Daoy (cell line): ENCODE measurements at places on chromosomes 16 and 17. TPM values are rescaled to one million over a fixed set of nuclear protein-coding genes. Genes with fewer than 3 reads are reported as not detected.

DNA sequence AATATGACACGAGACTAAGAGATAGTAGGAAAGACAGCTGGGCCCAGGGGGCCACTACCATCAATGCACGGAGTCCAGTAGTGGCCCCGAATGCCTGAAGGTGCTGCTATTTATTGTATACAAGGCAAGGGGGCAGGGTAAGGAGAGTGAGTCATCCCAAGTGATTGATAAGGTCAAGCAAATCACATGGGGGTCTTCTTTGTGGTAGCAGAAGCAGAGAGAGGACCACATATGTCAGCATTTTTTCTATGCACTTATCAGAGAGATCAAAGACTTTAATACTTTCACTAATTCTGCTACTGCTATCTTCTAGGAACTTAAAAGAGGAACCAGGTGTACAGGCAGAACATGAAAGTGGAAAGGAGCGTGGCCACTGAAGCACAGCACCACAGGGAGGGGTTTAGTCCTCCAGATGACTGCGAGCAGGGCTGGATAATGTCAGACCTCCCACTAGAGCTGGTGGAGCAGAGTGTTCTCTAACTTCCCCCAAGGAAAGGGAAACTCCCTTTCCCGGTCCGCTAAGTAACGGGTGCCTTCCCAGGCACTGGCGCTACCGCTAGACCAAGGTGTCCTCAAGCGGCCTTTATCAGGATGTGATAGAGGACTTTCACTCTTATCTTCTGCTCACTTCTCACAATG lies 26.4 kb upstream of the ARL4D start:
- DNase-seq: no peak

DNA sequence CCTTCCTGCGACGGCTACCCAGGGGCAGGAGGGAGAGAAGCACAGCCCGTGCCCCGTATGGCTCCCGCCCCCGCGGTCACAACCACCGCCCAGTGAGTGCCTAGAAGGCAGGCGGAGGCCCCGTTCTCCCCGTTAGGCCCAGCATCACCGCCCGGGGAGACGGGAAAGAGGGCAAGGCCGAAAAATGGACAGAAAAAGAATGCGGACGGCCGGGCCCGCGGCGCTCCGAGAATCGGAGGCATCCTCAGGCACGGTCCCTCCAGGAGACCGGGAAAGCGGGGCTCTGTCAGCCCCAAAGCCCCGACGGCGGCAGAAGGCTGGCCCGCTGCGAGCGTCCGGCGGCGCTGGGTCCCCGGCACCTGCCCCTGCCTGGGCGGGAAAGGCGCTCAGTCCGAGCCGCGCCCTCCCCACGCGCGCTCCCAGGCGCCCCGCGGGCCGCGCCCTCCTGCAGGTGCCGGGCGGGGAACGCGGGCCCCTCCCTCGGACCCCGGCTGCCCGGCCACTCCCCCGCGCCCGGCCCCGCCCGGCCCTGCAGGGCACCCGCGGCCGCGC lies 407 bp downstream of the MCRIP1 start:
- peak; percentile 45 for DNase-seq

DNA sequence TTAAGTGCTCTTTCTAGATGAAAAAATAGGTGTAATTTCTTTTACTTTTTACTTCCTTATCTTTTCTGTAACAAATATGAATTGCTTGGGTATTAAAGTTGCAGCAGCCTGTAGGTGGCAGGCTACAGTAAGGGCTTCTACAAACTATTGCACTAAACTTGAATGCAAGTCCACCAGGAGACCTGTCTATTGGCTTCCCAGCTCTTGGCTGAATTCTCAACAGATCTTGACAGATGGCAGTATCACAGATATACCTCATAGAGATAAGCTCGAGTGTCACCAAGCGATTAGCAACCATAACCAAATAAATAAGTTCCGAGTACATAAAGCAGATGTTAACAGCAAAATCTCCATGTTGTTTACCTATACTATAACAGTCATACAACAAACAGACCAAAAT lies 5.9 kb downstream of the BBS2 start:
- DNase-seq: peak; percentile 35

- DNase-seq: peak; percentile 87
Measured at GRCh38 chr17:36920032-36921005, 17.0 kb upstream of the LHX1 start.

GRCh38 chr17:36511216-36511615 lies 23.5 kb downstream of the MYO19 start:
- no peak for DNase-seq

DNA sequence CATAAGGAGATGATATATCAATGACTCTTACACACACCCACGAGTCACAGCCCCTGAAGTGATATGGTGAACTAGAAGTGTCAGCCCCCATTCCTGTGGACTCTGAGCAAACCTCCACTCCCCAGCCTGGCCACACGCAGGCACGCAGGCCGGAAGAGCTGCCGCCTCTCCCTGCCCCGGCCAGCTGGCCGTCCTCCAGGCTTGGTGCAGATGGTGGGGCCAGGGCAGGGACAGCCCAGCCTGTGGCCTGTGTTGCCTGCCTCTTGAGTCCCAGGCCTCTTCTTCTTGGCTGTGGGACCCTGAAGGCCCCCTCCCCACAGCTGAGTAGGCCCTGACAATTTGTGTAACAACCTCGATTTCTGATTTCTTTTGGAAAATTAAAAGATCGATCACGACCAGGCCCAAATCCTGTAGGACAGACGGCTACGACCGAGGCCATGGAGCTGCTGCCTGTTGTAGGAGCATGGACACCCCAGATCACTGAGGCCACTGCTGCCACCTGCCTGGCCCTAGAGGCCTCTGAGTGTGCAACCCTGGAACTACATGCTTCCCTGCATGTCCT lies 10.0 kb upstream of the MPRIP start:
- peak; percentile 93 for DNase-seq

- no peak for DNase-seq
Measured at GRCh38 chr16:983044-984030, 1.8 kb downstream of the SOX8 start.

- DNase-seq: peak; percentile 30
Measured at GRCh38 chr17:73320601-73321264, 8.9 kb upstream of the CDC42EP4 start.

DNA sequence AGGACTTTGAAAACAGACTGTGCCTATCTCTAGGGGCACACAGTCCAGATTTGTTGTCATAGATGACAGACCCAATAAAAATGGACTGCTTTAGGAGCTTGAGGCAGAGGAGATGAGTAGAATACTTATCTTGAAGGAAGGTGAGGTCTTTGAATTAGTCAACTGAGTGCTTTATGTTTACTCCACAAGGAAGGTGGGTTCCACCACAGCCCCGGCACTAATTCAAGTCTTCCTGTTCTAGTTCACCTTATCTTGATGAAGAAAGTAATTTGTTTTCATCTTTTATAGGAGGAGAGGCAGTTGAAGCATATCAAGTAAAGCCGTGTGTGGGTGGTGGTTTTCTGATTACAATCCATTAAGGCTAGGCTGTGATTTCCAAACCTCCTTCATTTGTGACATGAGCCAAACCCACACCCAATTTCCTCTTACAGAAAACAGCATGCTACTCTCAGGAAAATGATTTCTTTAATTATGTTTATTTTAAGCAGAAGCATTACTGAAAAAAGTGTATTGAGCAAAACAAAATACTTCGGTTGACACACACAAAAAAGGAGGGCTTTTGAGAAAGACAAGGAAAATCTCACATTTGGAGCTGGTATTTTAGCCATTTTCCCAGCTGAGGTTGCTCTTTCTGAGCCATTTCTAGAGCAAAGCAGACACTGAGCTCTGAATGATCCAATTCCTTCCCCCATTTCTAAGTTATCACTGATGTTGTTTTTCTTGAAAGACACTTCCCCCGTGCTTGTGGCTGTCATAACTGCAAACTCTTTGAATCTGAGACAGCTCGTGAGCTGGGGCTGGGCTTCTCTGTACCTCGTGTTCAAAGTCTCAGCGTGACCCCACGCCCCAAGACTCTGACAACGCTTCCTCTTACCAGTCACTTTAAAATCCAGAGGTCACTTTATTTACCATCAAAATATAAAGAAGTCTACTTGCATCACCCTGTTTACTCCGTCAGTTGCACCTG lies 35.4 kb downstream of the CDRT15 start:
- DNase-seq: peak; percentile 26

DNA sequence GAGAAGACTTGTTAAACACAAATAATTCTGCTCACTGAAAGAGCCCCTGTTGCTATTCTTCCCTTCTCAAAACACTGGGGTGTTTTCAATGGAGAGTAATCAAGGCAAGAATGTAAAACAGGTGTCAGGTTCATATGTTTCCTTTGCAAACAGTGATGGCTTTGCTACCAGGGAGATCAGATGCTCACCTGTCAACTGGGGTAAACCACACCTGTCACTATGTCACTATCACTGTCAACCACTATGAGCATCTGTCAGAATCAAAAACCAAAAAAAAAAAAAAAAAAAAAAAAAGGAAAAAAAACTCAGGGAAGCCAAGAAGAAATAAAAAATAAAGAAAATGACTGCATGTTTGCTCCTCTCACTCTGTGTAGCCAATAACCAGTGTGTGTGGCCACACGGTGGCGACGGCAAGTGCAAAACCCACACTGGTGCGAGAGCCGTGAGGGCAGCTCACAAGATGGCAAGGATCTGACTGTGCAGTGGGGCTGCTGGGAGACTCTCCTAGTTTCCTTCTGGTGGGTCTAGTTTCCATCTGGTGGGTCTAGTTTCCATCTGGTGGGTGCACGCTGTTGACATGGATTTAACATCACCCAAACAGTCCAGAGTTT lies 22.7 kb downstream of the USP22 start:
- DNase-seq: no peak

DNA sequence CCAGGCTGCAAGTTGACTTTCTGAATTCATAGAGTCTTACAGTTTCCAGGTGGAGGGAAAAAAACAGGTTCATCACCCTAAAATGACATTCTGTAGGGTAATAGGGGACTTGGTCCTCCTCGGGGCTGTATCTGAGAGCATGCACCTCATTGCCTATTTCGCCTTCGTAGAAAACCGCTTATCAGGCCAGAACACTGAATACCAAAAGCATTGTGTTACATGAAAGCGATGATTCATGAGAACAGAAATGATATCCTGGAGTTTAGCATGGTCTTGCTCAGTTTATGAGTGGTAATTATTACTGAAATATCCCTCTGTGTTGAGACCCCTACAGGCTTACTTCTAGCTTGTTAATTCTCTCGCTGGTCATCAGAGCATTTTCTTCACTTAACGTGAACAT lies 61.4 kb upstream of the ARHGAP44 start:
- peak; percentile 67 for DNase-seq

- no peak for DNase-seq
Measured at GRCh38 chr16:55391760-55392375, 67.9 kb downstream of the IRX6 start.

DNA sequence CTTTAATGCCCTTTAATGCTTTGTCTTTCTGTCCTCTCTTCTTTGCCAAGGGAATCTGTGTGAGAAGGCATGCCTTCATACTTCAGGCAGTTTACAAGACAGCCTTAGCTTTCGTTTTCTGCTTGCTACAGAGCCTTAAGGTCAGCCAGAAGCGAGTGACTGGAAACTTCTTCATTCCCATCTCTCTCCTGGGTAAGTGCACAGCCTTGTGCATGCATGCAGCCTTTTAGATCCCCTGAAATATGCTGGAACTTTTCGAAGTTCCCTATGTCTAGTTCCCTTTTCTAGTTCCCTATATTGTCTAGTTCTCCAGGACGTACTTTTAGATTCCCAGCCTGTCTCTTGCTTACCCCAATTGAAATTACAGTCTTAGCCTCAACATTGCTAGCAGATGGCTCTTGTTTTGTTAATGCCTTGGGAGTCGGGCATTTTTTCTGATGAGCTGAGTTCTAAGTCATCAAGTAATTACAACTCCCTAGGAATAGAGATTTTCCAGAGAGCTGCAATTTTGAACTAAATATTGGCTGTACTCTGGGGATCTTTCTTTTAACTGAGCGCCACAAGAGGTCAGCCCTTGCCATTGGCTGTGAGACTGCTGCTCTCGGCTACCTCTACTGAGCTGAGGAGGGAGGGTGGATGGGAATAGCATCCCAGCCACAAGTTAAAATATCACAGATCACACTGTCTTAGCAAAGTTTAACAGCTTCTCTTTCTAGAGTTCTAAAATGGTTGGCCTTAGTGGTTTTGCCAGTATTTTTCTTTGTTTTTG lies 22.7 kb upstream of the PPM1D start:
- peak; percentile 15 for DNase-seq

DNA sequence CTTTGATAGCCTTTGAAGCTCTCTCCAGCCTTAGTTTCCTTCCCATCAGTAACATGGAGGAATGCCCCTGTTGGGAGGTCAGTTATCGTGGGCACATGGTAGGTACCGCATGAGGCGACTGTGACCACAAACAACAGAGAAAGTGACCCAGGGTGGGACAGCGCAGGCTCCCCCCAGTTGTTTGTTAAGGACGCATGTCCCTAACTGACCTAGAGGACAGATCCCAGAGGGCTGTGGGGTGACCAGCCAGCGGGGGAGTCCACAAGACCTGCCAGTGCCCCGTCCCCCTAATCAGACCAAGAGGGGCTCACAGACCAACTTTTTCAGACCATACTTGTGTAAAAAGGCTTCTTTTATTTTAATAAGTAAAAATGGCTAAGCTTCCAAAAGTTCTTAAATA lies 22.3 kb downstream of the KATNB1 start:
- DNase-seq: no peak

GRCh38 chr17:33038740-33039139 lies 47.1 kb downstream of the SPACA3 start:
- DNase-seq: peak; percentile 54

DNA sequence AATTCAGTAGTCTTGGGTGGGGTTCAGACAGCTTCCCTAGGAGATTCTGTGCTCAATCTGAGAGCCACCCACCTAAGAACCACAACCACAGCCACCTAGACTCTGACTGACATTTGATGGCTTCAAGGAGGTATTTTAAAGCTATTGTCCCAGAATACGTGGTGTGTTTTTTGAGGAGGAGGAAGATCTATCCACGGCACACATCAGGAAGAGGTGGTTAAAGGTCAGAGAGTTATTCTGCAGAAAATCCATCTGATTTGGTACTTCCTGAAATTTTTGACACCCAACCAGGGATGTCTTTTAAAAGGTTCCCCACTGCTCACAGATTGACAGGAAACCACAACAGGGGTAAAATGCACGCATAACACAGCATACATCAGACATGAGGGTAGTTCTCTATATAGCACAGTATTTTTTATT lies 25.1 kb downstream of the SMARCE1 start:
- no peak for DNase-seq

DNA sequence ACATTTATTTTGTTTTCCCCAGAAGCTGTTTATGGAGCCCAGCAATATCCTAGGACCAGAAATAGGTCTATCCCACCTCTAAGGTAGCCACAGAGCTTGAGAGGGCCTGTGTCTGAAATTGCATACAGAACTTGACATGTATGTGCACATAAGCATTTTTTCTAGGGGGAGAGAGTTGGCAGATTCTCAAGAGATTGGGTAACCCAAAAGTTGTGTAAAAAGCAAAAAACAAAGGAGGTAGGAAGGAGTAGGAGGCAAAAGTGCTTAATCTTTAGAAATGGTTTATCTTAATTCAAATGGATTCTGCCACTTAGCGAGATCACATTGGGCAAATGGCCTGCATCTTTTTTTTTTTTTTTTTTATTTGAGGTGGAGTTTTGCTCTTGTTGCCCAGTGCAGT lies 3.5 kb downstream of the PLK1 start:
- DNase-seq: no peak

NSMCE1 gene
- total RNA-seq: 64.6 and 68.8 TPM in 2 replicates

CACNG1 gene
- total RNA-seq: not detected in 2 replicates

KRTAP1-1 gene
- total RNA-seq: 1.5 TPM in 1 of 2 replicates, not detected in the other

CEP295NL gene
- 1.0 TPM in 1 of 2 replicates, not detected in the other for total RNA-seq

NACA2 gene
- total RNA-seq: not detected in 2 replicates

GAN gene
- total RNA-seq: 8.8 and 12.4 TPM in 2 replicates

LGALS9B gene
- total RNA-seq: not detected in 2 replicates

ARL5C gene
- total RNA-seq: not detected in 2 replicates

KIF2B gene
- not detected in 2 replicates for total RNA-seq
